ENCODE measurements at places on chromosomes 4 and X.

DNA sequence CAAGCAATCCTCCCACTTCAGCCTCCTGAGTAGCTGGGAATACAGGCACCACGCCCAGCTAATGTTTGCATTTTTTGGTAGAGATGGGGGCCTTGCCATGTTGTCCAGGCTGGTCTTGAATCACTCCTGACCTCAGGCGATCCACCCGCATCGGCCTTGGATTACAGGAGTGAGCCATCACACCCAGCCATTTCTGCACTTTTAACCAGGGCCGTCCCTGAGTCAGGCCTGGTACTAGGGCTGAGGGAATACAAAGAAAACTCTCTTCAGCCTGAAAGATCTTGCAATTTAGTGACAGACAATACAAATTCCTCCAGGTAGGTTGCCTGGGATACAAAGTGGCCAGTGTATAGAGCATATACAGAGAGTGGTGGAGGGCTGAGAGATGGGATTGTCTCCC is 65.8 kb downstream of the BCOR start:
- DNase-seq = no peak

DNA sequence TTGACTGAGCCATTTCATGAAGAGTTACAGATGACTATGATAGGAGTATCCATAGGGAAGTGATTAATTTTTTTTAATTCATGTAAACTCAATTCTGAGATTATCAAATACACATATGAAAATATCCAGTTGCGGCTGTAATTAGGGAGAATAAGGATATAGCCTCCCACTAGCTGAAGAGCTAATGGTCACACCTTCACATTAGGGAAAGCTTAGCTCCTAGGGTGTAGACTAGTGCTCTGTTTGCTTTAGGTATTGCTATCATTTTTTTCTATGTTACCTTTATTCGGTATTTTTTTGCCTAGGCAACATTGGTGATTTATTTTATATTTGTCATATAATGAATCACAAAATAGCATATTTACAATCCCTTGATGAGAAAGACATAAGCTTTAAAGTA is 39.6 kb upstream of the EPGN start:
- no peak for DNase-seq

- DNase-seq = no peak
Observed at GRCh38 chr4:17494258-17495190, 17.4 kb downstream of the QDPR start.

DNA sequence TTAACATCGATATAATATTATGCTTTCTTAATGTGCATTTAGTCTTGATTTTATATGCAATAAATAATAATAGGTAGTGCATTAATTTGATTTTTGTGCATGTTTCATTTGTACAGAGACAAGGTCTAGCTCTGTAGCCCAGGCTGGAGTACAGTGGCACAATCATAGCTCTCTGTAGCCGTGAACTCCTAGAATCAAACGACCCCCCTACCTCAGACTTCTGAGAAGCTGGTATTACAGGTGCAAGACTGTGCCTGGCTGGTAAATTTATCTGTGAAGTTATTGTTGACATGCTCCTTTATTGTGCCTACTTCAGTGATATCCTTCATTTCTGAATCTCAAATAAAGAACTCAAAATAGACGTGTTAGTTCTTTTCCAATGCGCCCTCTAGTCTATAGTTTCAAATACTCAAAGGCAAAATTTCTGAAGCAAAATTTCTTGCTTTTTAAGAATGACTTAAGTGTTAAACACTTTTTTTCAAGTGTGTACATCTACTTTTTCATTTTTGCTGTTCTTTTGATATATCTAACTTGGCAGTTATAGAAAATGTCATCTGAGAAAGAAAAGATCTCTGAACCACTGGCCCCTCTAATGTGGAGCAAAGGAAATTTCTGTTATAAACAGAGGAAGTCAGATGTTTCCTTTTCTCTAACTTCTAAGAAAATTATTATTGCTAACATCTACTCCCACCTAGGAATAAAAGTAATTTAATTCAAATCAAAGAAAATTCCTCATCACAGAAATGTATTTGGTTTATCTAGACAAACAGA is 28.3 kb upstream of the GUCY1A1 start:
- DNase-seq = no peak

GRCh38 chrX:126820700-126821420 is 1.3 kb downstream of the PRR32 start:
- DNase-seq = no peak

- no peak for DNase-seq
Observed at GRCh38 chr4:95181243-95181995, 367.4 kb downstream of the UNC5C start.

DNA sequence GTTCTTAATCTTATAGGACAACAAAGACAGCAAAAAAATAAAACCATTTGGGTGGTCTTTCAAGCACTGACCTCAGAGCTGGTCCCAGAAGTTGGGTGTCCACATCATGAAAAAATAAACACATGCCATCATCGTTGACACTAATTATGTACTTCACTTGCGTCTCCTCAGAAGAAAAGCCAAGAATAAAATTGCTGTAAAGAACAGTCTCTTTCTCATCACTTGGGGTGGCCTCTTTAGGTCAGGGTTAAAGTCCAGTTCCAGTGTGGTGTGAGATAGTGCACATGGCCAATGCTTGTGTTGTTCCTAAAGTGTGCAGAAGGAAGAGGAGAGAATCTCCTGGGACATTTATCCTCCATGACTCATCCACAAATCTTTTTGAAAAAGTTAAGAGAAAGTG is 49.5 kb upstream of the IBSP start:
- no peak for DNase-seq

- no peak for DNase-seq
Observed at GRCh38 chr4:139753686-139754085, 88.1 kb downstream of the MGST2 start.

DNA sequence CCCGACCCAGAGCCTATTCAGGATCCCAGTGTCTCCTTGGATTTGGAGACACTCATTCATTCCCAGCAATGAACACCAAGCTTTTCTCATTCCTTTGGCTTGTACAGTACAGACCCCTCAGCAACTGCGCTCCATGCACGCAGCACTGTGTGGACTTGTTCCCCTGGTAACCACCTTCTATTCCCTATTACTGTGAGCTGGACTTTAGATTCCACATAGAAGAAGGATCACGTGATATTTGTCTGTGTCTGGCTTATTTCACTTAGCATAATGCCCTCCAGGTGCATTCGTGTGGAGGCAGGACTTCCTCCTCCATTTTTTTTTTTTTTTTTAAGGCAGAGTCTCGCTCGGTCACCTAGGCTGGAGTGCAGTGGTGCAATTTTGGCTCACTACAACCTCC is 106.4 kb downstream of the PHKA2 start:
- DNase-seq = no peak

DNA sequence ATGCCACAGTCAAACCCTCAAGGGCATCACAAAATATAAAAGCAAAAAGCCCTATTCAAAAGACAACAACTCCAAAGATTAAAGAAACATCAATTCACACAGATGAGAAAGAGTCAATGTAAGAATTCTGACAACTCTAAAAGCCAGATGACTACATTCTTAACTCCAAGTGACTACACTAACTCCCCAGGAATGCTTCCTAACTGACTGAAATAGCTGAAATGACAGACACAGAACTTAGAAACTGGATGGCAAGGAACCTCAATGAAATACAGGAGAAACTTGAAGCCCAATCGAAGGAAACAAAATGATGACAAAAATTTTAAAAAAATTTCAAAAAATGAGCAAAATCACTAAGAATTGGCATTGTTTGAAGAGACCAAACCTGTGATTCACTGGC is 1047.6 kb upstream of the PCDH10 start:
- DNase-seq = no peak

DNA sequence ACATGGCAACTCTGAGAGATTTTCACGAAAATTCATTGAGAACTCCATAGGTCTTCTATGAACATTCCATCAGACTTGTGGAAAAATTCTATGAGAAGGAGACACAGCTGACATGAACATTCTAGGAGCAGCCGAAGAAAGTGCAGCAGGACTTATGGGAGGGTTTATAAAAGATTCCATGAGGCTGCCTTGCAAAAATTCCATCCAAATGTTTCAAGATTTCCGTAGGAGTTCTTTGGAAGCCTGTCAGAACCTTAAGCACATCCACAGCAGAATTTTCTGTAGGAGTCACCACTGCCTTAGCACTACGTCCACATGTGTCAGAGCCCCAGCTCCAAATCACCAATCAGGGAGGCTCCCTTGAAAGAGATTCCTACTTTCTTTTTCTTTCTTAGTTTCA is 67.0 kb upstream of the MSX1 start:
- no peak for DNase-seq

GRCh38 chr4:139861471-139861870 is 195.9 kb downstream of the MGST2 start:
- no peak for DNase-seq

DNA sequence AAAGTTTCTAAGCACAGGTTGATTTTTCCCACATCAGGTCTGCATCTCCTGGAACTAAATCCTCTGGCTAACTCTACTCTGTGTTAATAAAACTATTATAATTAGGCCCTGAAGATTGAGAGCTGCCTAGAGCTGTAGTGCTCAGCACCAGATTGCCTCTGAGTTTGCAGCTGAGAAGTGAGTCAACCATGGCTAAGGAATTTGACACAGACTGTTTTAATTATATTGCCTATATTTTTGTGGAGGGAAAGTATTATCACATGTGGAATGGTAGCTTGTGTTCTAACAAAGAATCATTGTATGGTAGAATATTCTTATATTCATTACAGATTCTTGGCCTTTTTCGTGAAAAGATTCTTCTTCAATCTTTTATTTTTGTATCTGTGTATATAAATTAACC is 1907.6 kb upstream of the TENM3 start:
- DNase-seq = no peak

DNA sequence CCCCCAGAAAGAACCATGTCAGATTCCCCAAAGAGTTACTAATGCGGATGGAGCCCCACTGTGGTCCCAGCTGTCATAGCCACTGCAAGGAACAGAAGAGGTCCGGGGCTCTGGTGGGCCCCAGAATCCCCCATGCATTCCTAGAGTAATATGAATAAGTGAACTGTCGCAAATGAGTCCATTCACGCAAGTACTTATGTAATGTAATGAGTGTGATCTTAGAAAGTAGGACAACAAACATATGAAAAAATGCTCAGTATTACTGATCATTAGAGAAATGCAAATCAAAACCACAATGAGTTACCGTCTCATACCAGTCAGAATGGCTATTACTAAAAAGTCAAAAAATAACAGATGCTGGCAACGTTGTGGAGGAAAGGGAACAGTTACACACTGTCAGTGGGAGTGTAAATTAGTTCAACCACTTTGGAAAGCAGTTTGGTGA is 141.5 kb upstream of the RBPJ start:
- no peak for DNase-seq

Measured in T-helper 2 cell (primary cell).